Natural killer cell (primary cell): ENCODE measurements at places on chromosomes 7 and 10.

DNA sequence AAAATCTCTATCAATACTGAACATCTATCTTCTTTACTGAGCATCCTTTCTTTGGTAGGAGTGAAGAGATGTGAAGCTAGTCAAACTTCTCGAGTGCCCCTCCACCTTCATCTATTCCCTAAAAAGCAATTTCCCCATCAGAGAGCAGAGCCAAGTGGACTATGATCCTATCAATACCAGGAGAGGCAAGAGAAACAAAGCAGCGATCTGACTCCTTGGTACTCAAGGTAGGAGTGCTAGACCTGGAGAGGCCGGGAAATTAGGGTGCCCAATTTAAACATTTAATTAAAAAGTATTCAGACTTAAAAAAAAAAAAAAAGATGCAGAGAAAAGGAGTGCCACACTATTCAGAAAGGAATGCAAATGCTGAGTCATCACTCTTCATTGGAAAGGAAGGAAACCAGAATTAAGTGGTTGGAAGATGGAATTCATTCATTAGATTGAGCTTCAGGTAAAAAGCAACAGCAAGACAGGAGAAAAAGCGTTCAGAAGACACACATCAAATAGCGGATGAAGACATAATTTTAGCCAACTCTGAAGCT is 1.6 kb downstream of the TIAL1 start:
- DNase-seq = no peak

GRCh38 chr7:158730383-158731346 is 26.1 kb upstream of the NCAPG2 start:
- no peak for DNase-seq

DNA sequence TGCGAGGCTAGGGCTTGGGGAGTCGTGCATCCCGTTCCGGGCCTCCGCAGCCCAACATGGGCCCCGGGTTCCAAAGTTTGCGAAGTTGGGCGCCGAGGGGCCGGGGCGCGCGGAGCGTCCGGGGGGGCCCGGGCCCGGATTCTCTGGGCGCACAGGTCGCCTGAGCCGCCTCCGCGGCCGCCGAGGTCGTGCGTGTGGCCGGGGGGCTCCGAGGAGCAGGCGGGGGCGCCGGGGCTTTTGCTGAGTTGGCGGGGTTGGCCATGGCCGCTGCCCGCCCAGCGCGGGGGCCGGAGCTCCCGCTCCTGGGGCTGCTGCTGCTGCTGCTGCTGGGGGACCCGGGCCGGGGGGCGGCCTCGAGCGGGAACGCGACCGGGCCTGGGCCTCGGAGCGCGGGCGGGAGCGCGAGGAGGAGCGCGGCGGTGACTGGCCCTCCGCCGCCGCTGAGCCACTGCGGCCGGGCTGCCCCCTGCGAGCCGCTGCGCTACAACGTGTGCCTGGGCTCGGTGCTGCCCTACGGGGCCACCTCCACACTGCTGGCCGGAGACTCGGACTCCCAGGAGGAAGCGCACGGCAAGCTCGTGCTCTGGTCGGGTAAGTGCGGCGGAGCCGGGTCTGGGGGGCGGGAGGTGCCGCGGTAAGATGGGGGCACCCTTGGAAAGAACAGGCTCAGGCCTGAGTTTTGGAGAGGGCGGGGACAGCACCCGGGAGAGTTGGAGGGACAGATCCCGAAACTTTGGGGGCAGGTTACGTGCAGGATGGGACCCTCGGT is 643 bp downstream of the SMO start:
- DNase-seq = no peak

GRCh38 chr7:78134256-78134655 is 335.7 kb downstream of the PHTF2 start:
- DNase-seq = no peak

GRCh38 chr7:134069187-134069586 is 58.0 kb upstream of the LRGUK start:
- DNase-seq = no peak

DNA sequence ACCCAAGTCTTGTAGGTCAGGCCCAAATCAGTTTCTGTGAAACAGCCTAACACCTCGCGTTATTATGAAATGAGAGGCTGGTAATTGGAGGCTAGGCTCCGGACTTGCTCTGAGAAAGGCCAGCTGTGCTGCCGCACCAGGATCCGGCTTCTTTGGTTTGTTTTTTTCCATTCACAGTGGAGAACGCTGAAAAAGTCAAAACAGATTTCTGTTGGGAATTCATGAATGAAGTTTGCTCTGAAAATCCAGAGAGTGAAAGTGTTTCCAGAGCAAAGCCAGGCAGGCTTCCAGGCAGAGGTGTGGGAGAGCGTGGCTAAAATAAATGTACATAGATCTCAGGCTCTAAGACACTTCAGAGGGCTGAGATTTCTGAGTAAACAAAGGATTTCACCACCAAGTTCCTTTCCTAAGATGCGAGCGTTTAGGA is 240.1 kb downstream of the TRIL start:
- DNase-seq = no peak

DNA sequence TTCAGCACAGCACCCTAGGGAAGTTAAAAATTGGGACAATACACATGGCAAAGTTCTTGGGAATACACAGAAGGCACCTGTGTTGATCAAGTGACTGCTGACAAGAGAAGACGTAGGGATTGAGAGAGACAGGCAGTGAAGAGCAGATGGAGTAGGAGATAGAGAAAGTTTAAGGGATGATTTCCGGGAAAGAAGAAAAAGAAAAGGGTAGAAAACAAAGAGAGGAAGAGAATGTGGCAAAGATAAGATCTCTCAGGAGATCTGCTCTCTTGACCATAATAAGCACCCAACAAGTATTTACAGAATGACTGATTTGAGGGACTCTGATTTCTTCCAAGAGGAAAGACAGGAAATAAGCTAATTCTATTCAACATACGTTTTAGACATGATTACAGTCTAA is 15.1 kb upstream of the RALA start:
- no peak for DNase-seq

DNA sequence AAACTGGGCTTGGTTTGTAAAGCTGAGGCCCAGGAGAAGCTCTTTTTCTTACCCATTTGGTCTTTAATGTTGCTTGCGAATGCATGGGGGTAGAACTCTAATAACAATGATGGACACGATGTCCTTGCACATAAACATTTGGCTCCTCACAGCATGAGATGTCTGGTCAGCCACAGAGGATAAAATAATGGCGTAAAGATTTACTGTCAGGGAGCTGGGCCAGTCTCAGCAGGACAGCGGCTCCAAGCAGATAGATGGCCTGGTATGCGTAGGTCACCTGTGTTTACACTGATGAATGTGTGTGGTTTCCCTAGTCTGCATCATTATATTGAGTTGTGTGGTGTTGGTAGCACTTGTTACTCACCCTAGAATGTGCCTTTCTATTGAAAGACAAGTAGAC is 537.4 kb downstream of the CNTNAP2 start:
- no peak for DNase-seq

GRCh38 chr7:13257661-13258060 is 570.2 kb downstream of the ARL4A start:
- no peak for DNase-seq

- no peak for DNase-seq
Measured at GRCh38 chr10:102511583-102512274, 8.0 kb downstream of the SUFU start.

GRCh38 chr10:61877887-61878739 is 23.4 kb upstream of the ARID5B start:
- DNase-seq = no peak

GRCh38 chr7:114419441-114420272 is 5.0 kb downstream of the FOXP2 start:
- no peak for DNase-seq

GRCh38 chr7:49159536-49159935 is 235.2 kb downstream of the CDC14C start:
- no peak for DNase-seq

DNA sequence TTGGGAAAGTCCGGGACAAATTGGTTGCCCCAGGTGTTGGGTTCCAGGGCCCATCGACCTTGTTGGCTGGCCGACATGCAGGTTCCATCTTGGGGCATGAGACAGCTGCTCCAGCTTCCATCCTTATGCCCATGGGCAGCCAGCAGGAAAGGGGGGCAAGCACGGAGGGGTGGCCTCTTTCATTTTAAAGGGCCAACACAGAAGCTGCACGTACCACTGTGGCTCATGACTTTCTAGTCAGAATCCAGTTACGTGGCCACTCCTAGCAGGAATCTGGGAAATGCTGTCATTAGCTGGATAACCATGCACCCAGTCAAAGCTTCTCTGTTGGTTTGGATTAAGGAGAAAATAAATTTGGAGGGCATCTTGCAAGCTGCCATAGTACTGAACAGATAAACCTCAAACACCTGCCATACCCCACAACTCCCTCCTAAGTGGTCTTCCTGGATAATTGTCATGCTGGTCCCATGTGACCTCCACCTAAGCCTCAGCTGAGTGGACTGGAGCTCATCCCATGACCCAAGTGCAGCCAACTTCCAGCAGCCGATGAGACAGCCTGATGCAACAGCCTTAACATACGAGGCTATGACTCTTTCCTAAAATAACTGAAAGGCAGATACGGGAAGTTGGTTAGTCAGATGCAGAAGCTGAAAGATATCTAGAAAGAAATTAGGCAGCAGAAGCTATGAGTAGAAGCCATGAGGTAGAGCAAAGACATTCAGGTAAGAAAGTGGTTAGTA is 21.4 kb upstream of the GSDME start:
- DNase-seq = no peak

- no peak for DNase-seq
Measured at GRCh38 chr10:63504145-63504881, 16.9 kb upstream of the REEP3 start.

DNA sequence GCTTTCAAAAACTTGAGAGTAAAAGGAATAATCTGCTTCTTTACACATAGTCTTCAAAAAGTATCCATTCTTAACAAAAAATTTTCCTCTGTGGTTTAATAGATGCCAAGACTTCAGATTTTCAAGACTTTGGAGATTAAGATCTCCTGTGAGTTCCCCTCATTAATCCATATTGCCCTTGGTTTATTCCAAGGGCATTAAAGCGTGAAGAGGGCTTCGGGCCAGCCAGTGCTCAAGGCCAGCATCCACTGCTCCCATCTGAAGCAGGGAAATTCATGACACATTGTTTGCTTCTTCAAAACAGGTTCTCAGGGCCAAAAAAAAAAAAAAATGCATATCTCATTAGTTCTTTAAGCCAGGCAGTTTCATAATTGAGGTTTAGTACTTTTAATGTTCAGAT is 137.3 kb upstream of the RHOBTB1 start:
- DNase-seq = no peak

DNA sequence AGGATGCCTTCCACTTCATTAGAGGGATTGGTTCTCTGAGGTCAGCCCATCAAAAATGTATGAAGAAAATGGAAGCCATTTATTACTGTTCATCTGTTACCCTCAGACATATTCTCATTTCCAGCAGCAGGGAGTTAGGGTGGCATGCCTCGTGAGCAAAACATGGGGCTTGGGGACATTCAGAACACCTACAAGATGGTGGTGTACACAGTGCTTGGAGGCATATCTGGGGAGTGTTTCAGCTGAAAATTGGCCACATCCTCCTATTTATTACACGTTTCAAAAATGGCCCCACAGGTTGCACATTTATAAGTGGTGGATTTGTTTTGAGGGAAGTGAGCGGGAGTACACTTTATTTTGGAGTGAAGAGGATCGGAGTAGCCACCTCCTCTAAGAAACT is 93.4 kb downstream of the SPAG6 start:
- peak; percentile 17 for DNase-seq

DNA sequence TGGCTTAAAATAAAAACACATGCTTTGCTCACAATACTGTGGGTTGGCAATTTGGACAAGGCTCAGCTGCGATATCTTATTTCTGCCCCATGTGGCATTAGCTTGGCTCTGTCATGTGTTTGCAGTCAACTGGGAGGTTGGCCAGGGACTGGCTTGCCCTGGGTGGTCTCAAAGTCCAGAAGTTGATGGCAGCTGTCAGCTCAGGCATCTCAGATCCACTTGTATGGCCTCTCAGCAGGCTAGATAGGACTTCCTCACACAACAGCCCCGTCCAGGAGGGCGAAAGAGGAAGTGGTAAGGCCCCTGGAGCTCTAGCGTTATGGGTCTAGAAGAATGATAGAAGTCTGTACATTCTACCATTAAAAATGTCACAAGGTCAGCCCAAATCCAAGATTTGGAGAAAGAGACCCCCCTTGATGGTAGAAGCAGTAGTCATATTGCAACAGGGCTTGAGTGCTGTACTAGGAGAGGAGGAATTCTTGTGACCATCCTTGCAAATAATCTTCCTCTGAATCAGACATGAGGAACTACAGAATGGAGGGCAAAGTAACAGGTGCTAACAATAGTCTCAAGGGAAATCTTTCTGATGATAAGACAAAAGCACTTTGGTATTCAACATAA is 166.2 kb downstream of the FAM107B start:
- no peak for DNase-seq

DNA sequence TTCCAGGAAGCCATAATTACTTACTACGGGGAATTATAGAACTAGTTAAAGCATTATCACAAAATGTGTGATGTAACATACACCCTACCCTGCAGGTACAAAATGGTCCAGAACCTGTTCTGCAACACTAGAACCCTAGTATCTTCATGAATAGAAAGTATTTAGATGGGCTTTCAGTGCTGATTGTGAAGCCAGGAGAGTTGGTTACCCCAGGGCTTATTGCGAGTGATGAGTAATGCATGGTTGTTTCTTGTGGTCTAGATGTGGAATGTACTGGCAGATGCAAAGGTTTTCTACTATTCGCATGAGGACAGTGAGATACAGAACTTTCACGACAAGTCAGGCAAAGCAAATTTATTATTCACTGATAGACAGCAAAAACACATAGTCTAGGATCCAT is 33.6 kb upstream of the AGR3 start:
- no peak for DNase-seq

- no peak for DNase-seq
Measured at GRCh38 chr10:113612154-113612553, 51.7 kb downstream of the NRAP start.

DNA sequence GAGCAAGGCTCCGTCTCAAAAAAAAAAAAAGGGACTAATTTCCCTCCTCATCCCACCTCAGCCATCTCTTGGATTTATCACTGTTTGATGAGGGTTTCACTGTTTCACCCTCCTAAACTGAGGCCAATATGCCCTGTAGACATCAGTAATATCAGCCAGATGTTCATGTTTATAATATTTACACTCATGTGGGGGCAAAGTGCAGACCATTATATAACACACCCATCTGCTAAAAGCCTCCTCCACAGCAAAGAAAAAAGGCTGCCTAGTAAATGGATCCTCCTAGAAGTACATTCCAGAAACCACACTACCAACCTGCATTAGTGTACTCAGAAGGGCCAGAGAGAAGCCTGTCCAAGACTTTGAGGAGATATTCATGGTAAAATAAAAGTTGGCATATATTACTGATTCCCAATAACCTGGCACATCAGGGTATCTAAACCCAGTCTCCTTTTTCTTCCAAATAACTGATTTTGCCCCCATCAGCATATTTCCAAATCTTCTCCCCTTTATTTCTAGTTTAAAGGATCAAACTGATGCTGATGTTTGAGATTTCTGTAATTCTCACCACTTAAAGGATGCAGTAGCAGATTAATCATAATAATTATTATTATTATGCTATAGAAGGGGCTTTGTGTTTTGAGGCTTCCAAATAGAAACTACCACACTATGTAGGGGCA is 55.1 kb downstream of the LGI1 start:
- no peak for DNase-seq
